Stimulated activated CD4-positive, alpha-beta T cell treated with anti-CD3 and anti-CD28 coated beads, Interleukin-15, amount 100 ng/mL, for 48 hours (primary cell): ENCODE measurements at places on chromosomes 7 and 10.

DNA sequence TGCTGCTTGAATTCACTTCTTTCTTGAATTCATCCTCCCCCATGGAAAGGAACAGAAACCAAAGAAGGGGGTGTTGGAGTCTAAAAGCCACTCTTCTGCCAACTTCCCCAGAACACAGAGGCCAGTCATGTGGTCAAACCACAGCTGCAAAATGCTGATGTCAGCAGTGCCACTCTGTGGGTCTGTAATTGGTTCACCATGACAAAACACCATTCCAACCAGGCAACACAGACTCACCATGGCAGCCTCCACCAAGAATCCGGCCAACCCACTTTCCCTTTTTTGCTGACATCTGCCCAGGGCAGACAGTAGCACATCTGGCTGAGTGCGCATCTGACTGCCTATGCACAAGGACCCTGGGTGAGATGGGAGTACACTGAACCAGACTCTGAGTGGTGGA, 16.8 kb downstream of the OSBPL3 start:
- no peak for DNase-seq

DNA sequence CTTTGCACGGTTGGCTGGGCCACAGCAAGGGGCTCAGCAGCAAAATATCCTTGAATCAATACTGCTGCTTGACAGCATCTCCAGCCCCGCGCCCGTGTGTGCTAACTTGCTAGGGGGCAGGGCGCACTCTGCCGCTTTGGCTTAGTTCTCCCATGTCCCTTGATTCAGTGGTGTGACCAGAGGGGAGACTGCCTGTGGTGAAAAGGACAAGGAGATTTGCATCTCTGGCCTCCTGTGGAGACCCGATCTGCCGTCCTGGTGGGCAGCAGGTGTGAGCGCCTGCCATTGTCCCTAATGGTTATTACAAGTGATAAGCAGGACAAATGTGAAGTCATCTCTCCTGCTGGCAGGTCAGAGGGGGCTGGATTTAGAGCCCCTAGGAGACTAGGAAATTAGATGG, 500.2 kb upstream of the GALNT17 start:
- no peak for DNase-seq

GRCh38 chr10:123890756-123891143, 857 bp downstream of the CPXM2 start:
- DNase-seq = no peak

DNA sequence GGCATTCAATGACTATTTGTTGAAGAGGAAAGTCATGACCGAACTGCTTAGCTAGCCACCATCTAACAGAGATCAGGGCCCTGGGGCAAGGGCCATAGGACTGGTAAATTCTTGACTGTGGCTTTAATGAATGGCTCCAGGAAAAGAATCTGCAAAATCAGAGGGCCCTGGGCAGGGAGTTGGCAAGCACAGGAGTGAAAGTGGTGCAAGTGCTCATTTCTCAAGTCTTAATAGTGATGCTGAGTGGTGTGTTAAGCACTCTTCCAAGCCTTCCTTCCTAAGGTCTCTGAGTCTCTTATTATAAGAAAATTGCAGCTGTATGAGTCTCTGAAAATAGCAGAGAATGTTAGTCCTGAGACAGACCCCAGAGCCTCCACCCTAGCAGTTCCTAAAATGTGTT, 46.3 kb upstream of the EGR2 start:
- DNase-seq = no peak

DNA sequence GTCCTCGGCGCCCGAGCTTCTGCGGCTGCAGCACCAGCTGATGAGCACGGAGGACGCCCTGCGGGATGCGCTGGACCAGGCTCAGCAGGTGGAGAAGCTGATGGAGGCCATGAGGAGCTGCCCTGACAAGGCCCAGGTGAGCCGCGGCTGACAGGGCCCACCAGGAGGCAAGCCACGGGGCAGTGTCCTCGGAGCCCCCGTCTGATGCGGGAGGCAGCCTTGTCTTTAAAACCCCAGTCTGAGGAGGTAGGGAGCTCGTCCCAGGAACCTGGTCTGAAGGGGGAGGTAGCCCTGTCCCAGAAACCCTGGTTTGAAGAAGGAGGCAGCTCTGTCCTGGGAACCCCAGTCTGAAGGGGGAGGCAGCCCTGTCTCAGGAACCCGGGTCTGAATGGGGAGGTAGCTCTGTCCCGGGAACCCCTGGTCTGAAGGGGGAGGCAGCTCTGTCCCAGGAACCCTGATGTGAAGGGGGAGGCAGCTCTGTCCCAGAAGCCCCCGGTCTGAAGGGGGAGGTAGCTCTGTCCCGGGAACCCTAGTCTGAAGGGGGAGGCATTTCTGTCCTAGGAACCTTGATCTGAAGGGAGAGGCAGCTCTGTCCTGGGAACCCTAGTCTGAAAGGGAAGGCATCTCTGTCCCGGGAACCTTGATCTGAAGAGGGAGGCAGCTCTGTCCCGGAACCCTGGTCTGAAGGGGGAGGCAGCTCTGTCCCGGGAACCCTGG, 53.1 kb upstream of the GTF2IRD1 start:
- no peak for DNase-seq

DNA sequence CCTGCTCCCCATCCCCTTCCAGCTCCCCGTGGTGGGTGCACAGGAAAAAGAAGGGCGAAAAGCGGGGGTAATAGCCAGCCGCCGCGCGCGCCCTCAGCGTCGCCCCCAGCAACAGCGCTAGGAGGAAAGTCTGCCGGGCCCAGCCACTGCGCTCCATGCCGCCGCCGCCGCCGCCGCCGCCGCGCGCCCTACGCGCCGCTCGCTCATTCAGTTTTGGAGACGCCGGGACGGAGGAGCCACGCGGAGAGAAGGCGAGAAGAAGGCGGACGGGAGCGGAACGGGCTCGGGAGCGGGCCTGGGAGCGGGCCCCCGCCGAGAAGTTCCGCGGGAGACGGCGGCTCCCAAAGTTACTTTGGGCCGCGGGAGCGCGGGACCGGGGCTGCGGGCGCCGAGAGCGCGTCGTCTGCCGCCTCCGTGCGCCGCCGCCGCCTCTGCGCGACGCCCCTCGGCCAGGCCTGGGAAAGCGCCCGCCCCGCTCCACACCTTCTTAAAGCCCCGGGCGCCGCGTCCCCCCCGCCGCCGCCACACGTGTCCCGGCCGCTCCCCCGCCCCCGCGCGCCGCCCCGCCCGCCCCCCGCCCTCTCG, at the start of gene RELN:
Gene RELN, minus strand, starts transcription at position 459 of the 585 bp plus-strand sequence. Its CDS starts 302 bp downstream, at position 157.
- no peak for DNase-seq

DNA sequence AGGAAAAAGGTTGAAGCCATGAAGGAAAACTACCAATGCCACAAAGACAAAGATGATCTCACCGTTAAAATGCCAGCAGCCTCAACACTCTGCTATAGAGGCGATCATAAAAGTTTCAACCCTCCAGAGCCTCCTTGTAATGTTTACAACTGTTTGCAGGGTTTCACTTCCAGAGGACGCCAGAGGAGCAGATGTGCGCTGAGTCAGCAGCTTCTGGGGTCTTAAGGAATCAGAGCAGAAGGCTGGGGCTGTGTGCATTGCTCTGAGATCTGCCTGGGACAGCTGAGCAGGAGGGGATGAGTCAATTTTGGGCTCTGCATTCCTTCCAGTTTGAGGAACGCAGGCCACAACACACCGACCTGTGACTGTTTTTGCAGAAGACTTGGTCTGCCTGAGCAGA, 98.3 kb downstream of the TMEM130 start:
- DNase-seq = no peak

DNA sequence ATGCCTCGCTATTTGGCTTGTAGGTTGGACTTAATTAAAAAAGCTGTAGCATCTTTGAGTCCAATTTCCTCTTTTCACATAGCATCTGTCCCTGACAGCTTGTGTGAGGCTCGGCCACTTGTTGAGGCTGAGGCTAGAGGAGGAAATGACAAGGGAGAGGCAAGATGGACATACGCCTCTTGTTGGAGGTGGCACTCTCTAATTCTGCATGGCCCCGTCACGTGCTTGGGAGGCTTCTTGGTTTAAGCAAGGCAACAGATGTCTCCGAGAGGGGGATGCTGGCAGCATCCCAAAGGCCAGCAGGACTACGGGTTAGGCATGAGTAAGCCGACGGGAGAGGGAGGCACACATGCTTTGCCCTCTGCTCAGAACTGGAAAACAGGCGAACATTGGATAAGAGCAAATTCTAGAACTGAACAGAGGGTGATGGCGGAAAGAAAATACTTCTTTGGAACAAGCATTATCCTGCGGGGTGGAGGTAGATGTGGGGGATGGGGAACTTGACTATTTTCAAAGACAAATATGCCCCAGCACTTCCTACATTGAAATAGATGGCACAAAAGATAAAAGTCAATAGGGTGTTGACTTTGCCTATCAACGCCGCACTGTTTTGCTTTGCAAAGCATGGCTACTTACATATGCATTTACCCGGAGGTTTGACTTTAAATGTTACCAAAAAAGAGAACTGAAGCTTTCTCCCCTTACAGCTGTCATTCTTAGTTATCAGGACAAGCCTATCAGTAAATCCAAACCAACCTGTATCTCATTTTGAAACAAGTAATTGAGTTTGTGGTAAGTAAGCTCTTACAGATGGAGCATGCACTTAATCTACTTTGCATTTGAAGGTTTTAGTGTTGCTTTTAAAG, 94.8 kb downstream of the CHN2 start:
- DNase-seq = no peak

- DNase-seq = no peak
Measured at GRCh38 chr10:16865766-16866165, 48.5 kb upstream of the RSU1 start.

GRCh38 chr7:5629941-5630340, 151.5 kb downstream of the RNF216 start:
- DNase-seq = peak; percentile 26

DNA sequence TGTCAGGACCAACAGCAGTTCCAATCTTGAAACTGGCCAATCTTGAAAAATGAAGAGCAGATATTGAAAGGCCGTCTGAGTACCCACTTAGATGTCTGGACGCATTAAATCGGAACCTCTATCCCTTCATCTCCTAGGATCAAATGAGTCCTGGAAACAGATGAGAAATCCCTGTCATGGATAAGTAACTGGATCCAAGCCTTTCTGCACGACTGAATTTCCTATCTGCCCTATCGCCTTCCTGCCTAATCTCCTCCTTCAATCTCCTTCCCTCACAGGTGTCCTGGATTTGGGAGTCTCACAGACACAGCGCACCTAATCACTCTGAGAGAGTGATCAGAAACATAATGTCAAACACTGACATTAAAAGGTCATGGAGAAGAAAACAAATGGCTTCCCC, 245.2 kb upstream of the PRSS58 start:
- no peak for DNase-seq

DNA sequence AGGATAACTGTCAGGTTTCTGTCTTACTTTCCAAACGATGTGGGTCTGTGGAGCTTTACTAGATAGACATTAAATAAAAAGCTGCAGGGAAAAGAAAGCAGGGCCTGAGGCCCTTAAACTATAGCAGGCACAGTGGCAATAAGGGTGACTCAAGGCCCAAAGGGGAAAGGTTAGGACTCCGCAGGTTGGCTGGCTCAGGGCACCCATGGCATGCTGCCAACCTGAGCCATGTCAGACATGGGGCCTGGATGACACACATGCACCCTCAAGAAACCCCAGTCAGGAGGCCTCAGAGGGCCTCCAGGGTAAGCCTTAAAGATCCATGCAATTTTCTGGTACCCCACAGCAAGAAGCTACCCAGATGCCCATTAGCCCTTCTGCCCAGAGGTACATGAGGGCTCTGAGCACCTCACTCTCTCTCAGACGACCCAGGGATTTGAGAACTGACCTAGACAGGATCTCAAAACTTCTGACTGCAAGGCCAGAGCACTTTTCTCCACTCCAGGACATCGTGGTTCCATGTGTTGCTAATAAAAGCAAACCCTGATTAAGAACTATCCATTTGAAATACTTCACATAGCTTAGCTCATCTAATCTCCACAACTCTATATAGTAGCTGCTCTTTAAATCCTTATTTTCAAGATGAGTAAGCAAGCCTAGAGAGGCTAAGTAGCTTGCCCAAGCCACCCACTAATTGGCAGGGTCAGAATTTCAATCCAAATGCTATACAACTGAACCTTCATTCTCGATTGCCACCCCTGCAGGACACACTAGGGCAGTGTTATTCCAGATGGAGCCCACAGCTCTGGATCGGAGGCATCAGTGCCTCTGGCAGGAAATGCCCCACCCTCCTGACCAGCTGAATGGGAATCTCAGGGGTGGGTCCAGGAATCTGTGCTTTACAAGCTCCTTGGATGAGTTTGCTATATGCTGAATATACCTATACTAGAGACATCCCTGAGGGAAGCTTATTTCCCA, 132.5 kb upstream of the EFCAB10 start:
- no peak for DNase-seq

GRCh38 chr7:79458796-79459195, 5.3 kb upstream of the MAGI2 start:
- no peak for DNase-seq

- no peak for DNase-seq
Measured at GRCh38 chr10:49518982-49519578, 19.8 kb downstream of the ERCC6 start.

- no peak for DNase-seq
Measured at GRCh38 chr10:107163076-107163855, 1.2 kb downstream of the SORCS1 start.

DNA sequence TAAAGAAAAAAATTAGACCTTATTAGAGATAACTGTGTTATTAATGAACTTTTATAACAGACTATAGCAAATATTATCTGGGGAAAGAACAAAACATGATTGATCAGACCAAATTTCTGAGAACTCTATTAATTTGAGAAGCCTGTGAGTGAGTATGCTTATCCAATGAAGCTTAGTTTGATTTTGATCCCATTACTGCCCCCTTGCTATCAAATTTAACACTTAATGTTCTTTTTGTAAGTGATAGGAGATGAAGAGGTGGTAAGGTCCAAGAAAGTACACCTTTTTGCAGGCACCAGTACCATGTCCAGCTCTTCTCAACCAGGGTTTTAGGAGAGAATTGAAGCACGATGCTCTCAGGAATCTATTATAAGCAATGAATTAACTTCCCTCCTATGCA, 49.9 kb downstream of the ZNF365 start:
- DNase-seq = no peak

DNA sequence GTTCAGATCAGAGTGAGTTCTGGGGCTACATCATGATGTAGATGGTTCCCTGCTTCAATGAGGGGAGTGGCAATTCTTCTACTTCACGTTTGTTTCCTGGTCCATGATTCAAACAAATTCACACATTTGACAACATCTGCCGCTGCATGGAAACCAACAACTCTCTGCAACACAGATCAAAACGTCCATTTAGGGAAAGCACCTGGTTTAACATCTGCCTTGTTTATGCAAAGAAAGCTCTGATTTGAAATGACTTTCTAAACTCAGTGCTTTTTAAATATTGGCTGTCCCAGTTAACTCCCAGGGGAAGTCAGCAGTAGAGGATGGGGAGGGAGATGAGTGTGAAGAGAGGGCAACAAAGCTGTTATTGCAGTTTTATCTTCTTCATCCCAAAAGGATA, 93.8 kb downstream of the GAD2 start:
- no peak for DNase-seq

- DNase-seq = no peak
Measured at GRCh38 chr7:28580665-28581064, 168.3 kb downstream of the CREB5 start.

DNA sequence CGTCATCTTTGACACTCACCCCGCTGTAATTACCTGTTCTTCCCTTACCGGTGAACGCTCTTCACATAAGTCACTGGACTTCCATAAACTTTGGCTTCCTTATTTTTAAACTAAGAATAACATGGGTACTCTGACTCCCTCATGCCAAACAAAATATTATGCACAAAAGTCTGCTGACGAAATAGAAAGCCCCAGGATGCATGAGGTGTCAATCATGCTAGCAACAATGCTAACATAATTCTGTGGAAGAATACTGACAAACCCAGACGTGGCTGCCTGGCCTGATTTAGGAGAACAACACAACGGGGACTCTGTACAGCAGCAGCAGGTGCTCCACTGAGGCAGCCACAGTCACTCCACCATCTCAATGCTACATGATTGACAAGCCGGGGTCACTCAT, 137.5 kb downstream of the CCDC71L start:
- no peak for DNase-seq

- no peak for DNase-seq
Measured at GRCh38 chr7:130296221-130296951, 3.4 kb downstream of the CPA4 start.
